ENCODE measurements at places on chromosomes 16 and 17. TPM values are rescaled to one million over a fixed set of nuclear protein-coding genes. Genes with fewer than 3 reads are reported as not detected.
A peak's percentile ranks its signal among the peaks of the same experiment; 100 is the strongest.

DNA sequence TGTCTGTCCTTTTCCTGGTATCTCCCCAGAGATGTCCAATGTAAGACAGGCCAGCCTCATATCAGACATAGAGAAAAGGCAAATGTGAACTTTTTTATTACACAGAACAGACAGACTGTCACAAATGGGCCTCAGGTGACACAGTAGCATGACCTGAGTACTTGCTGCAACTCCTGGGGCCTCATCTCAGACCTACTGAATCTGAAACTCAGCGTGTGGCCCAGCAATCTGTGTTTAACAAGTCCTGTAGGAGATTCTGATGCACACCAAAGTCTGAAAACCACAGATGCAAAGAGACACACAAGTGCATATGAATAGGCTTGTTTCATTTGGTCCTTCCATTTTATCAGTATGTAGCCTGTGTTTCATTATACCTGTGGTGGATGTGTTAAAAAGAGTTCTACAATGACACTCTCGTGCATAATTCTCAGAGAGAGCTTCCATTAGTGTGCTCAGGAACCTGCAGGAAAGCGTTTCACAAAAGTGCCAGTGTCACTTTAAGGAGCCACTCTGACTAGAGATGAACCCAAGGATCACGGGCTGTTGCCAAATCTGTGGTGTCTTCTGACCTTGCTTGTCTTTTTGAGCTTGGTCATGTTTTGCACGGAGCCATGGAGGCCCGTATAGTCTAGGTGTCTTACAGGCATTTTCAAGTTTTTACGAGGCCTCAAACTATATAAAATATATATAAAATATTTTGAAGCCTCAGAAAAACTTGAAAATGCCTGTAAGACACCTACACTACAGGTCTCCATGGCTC is 33.8 kb upstream of the NF1 start:
- DNase-seq: no peak

- peak; percentile 45 for DNase-seq
Observed at GRCh38 chr16:84484579-84485254, 19.7 kb downstream of the MEAK7 start.

DNA sequence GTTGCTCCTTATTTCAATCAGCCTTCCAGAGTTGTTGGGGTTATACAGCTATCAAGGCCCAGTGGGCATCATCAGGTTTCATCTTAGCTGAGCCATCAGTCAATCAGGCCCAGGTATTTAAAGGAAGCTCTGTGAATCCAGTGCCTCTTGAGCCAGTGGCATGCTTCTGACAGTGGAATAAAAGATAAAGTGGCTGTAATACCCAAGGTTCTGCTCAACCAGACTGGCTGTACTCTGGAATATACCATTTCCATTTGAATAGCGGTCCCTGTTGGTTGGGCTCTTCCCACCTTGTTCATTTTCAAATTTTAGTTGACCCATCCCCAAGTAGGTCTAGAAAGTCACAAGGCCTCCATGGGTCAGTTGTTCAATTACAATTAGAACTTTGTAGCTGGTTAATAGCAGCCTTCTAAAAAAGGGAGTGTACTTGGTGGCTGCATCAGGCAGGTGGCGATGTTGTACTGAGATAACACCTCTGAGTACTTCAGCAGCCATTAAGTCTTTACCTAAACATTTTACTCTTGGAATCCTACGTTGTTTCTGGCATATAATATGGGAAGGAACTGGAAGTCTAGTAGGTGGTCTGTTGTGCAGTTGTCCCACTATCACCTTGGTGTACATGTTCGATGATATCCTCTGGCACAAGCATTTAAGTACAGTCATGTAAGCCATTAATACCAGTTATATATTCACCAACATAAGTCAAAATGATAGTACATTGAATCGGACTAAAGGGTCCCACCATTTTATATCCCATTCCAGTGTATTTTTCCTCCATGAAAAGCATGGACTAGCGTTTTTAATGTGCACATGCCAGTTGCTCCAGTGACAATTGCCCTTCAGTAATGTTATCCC is 294.1 kb downstream of the BCAS3 start:
- peak; percentile 64 for DNase-seq

- DNase-seq: no peak
Observed at GRCh38 chr16:49504023-49504364, 130.4 kb downstream of the C16orf78 start.

- DNase-seq: no peak
Observed at GRCh38 chr16:27780468-27781194, 230.7 kb downstream of the KATNIP start.

GRCh38 chr17:72588961-72589360 is 468.1 kb downstream of the SOX9 start:
- DNase-seq: peak; percentile 87

GRCh38 chr16:558298-559020 is 1.7 kb upstream of the PRR35 start:
- no peak for DNase-seq

DNA sequence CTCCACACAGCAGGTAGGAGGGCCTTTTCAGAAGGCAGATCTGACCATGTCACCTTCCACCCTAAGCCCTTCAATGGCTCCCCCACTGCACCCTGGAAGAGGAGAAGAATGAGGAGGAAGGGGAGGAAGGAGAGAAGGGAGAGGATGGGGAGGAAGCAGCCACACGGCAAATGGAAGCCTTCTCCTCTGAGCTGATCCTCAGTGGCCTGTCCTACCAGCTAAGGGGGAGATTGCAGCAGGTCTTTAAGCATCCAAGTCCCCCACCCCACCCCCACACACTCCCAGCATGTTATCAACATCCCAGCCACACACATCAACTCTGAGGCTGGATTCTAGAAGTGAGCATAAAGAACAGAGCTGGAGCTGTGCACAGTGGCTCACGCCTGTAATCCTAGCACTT is 46.2 kb upstream of the RBFOX3 start:
- DNase-seq: no peak

- DNase-seq: peak; percentile 85
Observed at GRCh38 chr17:82330322-82331239, 3.0 kb downstream of the SECTM1 start.

- DNase-seq: no peak
Observed at GRCh38 chr17:32772453-32773025, 104.4 kb downstream of the MYO1D start.

- DNase-seq: peak; percentile 20
Observed at GRCh38 chr17:71460943-71461342, 659.9 kb upstream of the SOX9 start.

DNA sequence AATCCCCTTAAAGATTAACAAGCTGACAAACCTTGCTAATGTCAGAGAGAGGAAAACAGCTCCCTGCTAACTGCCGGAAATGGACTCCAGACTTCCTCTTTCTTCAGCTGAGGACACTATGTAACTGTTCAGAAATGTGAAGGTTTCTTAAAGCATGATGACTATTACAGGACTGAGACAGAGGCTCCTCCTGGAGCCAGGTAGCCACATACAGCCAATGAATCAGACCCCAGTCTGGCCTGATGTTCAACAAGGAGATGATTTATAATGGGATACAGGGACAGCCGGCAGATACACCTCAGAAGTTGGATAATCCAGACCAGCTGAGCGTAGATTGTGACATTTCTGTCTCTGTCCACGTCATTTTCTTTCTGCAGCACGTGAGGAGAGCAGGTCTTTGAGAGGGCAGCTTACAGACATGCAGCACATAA is 216.2 kb downstream of the HS3ST3A1 start:
- no peak for DNase-seq

GRCh38 chr17:68613739-68614298 is 12.7 kb upstream of the FAM20A start:
- peak; percentile 55 for DNase-seq

DNA sequence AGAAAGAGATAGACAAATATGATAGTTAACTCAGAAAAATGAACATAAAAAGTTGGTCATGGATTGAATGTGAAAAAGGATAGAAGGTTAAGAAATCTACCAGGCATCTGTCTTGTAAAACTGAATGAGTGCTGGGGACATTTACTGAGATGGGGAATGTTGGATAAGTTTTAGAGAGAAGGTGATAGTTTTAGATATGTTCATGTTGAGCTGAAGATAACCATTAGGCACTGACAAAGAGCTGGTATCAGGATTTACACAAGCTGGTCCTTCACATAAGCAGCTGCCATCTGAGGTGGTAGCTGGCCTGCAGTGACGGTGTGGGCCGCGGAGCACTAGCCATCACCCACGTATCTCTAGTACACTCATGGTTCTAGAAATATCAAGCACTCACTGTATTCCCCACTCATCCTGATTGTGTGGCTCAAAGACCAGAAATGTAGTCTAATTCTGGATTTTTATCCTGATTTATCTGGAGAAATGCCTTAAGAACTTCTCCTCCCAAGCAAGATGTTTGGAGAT is 194.4 kb upstream of the KCNJ16 start:
- no peak for DNase-seq

- DNase-seq: no peak
Observed at GRCh38 chr17:80738987-80739730, 194.5 kb downstream of the RPTOR start.

DNA sequence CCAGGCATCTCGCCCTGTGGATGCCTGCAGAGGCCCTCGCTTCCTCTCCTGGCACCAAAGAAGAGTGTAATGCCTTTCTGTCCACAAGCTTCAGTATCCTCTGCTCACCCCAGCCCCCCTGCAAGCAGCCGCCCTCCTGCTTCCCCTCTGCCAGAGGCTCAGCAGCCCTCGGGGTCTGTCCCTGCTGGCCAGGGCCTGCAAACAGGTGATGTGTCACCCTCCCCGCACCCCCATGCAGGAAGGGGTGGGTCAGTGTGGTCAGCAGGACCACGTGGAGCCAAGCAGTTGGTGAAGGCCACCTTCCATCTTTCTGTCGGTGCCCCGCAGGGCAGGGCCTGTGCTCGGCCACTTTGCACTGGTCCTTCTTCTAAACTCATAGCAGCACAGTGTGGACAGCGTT is 129.9 kb upstream of the CIBAR2 start:
- no peak for DNase-seq

DNA sequence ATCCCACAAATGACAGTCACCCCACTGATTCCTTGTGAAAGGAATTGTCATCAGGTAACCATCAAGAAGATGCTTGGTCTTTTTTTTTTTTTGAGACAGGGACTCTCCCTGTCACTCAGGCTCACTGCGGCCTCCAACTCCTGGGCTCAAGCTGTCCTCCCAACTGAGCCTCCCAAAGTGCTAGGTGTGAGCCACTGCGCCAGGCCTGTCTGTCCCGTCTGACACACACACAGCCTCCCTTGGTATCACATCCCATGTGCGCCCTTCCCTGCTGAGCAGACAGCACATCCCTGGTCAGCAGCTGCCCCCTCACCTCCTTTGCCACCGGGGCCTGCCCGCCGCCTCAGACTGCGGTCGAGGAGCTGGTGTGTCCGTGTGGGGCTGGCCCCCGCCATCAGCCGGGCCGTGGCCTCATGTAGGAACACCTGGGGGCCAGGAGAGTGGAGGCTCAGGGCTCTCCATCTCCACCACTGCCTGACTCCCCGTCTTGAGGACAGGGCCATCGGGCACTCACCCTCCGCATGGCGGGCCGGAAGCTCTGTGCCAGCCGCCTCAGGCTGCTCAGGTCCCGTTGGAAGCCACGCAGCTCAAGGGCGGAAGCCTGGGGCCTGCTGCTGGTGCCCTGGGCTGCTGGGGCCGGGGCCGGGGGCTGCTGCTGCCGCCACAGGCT is 23.6 kb downstream of the SREBF1 start:
- no peak for DNase-seq

DNA sequence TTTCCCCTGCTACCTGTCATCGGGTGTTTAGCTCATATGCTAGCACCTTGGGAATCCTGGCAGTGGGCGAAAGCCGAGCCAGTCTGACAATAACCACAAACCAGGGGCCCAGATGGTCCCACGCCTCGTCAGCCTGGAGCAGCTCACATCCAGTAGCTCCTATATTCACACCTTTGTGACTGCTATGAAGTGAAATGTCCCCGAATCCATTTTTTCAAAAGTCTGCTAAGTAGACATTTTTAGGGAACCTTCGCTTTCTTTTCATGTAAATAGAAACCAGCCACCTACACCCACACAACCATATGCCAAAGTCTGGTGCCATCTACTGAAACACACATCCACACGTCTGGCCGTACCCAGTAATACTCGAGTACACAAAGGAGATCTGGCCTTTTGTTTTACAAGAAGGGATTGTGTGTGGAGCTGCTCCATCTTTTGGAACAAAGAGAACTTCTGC is 176.8 kb downstream of the SLC39A11 start:
- no peak for DNase-seq

DNA sequence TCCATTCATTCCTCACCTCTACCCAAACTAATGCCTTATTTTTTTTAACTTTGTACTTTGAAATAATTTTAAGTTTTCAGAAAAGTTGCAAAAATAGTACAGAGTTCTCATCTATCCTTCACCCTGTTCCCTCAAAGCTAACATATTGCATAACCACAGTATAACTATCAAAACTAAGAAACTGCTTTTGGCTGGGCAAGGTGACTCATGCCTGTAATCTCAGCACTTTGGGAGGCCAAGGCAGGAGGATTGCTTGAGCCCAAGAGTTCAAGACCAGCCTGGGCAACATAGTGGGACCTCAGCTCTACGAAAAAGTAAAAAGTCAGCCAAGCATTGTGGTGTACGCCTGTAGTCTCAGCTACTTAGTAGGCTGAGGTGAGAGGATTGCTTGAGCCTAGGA is 147.7 kb downstream of the SKAP1 start:
- DNase-seq: no peak

The CACNG4 gene
- 2.3 TPM for total RNA-seq

The MYOCD gene
- 4.9 TPM for total RNA-seq

The GCGR gene
- total RNA-seq: not detected

The SLC6A2 gene
- not detected for total RNA-seq

The GPR179 gene
- total RNA-seq: not detected

The CES3 gene
- total RNA-seq: 0.68 TPM

The PPL gene
- total RNA-seq: 0.10 TPM

Measured in H4 (cell line).